ENCODE measurements at places on chromosomes 2 and 18.

- DNase-seq: no peak
These were observed 229.4 kb downstream of the ZNF516 start for GRCh38 chr18:76265497-76266235.

DNA sequence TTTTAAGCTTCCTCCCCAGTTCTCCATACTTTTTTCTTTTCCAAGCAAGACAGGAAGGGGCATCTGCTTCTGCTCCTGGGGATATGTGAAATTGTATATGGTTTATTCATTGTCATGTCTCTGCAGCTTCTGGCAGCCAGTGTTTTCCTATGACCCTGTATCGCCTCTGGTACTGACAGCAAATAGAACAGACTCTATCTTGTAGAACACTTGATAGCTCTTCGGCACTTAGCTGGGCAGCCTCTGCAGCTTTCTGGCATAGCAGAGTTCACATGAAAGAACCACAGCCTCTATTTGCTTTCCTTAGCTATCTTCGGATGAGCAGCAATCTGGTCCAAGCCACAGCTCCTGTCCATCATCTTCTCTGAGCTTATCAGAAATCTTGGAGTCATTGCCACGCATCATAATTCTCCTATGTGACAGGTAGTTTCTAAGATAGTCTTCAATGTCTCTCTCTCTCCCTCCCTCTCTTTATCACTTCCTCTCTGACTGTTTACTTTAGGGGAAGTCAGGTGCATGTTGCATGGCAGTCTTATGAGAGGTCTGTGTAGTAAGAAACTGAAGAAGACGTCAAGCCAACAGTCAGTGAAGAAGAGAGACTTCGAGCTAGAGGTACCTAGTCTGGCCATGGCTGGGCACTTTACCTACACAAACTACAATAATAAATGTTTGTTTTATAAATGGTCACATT, 627.7 kb upstream of the CDH2 start:
- DNase-seq: no peak

DNA sequence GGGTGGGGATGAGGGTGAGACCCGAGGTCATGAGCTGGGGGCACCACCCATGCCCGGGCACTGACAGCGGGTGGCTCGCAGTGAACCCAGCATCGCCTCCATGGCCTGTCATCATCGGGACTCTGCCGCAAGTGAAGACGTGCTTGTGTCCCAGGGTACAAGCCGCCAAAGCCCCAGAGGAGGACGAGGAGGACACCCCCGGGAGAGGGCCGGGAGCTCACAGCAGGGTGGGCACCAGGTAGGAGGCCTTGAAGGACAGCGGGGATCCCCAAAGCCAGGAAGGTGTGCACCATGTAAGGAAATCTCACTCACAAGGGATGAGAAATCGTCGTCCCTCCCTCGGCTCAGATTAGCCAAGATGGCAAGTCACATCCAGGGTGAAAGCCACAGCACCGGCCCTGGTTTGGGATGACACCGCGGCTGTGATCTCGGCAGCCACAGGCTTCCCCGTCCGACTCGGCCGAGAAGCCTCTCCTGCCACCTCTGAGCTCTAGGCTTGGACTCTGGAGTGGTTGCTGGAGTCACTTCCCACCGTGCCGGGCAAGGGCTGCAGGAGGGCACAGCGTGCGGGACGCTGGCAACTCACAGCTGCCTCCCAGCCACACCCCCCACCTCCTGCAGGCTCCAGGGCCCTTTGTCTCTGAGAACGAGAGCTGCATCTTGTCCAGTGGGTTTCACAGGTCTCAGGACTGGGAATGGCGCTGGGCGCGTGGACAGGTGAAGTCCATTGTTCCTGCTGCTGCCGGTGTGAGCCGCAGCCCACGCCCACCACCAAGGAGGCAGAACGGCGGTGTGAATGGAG, 81.6 kb upstream of the CTDP1 start:
- no peak for DNase-seq

DNA sequence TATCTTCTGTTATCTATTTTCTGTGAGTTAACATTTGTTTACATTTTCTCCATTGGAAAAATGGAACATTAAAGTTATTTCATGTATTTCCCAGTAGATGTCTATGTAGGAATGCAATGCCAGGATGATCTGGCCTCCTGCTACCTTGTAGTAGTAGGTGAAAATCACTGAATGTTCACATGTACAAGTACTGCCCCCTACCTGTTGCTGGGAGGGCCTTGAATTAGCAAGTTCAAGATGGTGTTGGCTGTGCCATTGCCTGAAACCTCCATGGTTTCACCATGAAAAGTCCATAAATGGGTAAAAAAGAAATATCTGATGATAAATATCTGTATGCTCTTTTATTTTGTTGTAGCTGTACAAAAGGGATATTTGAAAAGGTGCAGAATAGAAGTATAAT, 30.7 kb downstream of the XRCC5 start:
- DNase-seq: no peak

DNA sequence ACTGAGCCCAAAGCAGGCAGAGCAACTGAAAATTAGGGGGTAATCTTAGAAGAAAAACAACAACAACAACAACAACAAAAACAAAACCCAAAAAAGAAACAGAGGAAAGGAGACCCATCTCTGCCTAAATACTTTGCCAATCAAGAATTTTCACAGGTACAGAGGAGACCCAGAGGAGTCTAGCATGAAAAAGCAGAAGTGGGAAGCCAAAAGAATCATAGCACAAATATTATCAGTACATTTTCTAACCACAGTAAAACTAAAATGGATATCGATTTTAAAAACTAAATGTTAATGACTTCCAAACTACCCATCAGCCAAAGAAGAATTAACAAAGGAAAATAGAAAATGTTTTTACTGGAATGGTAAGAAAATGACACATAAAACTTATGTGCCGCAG, 148.1 kb downstream of the BAZ2B start:
- no peak for DNase-seq

- DNase-seq: no peak
These were observed 290.8 kb downstream of the CCDC85A start for GRCh38 chr2:56474412-56475158.

DNA sequence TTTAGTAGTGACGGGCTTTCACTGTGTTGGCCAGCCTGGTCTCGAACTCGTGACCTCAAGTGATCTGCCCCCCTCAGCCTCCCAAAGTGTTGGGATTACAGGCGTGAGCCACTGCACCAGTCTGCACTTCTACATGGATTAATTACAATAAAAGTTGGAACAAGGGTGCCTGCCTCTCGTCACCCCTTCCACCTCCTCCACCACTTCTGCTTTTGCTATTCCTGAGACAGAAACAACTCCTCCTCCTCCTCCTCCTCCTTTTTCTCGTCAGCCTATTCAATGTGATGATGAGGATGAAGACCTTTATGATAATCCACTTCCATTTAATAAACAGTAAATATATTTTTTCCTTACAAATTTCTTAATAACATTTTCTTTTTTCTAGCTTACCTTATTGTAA, 35.2 kb downstream of the SRBD1 start:
- no peak for DNase-seq

DNA sequence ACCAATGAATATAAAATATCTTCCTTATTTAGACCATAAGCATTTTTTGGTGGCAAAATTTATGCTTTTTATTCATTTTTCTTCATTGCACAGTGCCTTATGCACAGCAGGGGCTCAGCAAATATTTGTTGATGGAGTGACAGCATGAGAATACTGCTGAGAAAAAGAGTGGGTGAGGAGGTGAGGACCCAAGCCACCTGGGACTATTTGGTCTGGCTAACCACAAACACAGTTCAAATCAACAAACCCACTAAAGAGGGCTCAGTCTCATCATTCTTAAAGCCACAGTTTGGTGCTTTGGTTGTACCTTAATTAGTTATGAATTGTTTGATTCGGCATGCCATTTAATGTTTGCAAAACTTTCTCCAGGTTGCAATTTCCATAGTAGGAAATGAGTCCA, 183.5 kb upstream of the ZNF521 start:
- no peak for DNase-seq

- no peak for DNase-seq
These were observed 10.7 kb downstream of the PIK3C3 start for GRCh38 chr18:41965634-41966255.

DNA sequence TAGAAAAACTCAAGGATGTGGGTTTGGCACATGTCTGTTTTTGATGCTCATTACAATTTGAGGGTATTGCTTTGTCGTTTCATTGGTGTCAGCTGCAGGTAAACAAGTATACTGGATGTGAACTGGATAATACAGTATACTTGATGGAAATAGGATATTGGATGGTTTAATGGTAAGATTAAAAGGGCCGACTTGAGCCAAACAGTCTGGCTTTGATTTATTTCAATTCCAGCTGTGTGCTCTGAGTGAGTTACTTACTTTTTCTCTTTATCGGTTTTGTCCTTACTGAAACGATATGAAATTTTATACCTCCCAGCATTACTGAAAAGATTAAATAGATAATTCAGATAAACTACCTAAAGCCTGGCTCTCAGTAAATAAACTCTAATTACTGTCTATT, 227.6 kb downstream of the ASXL3 start:
- no peak for DNase-seq

DNA sequence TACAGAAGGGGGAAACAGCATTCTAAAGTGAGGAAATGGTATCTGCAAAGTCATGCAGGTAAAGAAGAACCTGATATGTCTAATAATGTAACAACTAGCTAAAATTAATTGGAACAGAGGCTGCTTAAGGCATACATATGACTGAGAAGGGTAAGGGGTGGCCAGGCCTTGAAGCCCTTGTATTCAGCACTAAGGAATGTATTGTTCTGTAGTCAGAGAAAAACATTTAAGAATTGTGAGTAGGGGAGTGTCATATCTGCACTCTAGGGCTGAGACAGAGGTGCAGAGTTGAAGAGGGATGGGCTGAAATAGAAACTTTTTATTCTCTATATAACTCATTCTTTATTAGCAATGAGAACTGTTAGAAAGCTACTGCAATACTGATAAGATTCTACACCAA, 145.5 kb upstream of the CHAC2 start:
- DNase-seq: no peak

GRCh38 chr18:46474487-46475389, 182.3 kb downstream of the LOXHD1 start:
- DNase-seq: no peak

DNA sequence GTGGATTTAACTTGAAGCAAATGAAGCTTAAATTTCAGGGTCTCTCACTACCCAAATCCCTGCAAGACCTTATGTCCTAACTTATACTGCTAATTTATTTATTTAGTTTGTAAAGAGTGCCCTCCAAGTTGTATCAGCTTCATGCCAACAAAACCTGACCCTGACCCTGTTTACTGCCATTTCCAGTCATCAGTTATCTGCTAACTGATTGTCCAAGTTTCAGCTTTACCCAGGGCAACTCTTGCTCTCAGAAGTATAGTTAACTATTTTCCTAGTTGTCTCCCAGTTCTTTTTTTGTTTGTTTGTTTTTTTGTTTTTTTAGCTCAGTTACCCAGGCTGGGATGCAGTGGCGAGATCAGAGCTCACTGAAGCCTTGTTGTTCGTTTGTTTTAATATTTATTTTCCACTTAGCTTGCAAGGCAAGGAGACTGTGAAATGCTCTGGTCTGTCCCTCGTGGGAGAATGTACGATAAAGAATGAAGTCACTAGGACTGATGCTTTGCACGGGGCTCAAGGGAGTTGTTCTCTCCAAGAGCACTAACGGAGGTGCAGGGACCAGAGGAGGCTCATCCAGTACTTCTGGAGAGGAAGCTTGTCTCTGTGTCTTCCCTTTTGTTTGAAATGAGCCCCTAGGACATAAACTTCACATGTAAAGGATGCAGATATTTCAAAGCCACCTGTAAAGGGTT, 35.3 kb downstream of the MYOM1 start:
- DNase-seq: no peak

GRCh38 chr2:122980671-122981070, 1044.4 kb upstream of the CNTNAP5 start:
- no peak for DNase-seq

DNA sequence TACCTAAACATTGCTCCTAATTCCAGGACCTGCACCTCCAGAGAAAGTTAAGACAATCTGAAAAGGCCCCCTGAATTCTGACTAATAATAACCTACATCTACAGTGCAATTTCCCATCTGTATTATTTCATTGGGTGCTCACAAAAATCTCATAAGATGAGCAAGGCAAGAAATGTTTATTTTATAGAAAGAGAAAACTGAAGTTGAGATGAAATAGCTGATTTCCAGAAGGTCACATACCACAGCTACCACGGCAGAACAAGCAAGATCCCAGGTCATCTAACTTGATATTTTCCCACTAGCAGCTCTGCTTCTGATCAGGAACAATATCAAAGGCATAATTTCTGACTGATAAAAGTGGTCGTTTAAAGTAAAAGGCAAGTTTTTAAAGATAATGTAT, 105.8 kb upstream of the COL5A2 start:
- DNase-seq: no peak

DNA sequence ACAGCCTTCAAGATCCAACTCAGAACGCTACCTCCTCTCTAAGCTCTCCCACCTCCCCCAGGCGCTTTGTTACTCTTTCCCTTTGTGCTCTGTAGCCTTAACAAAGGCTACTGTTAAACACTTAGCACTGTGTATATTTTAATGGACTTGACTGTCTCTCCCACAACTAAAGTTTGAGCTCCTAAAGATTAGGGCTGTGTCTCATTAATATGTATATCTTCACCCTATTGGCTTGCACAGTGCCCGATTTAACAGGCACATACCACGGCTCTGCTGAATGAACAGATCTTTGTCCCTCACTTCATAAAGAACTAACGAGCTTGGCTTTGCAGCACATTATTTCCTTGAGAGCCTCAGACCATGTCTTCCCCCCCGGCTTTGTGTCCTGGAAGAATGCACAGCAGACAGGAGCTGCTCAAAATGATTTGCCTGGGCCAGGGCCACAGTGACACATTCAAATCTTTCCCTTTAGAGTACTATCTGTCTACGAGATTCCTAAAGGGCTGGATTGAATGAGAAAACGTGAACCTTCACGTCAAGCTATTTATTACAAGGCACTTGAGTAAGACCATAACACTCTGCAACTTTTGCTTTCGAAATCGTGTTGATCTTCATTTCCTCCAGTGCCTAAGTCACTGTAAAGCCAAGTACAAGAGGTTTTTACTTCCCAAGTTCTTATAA, 22.1 kb downstream of the ABHD3 start:
- no peak for DNase-seq

GRCh38 chr2:173087214-173087581, 11.6 kb downstream of the MAP3K20 start:
- DNase-seq: no peak

Measured in stimulated activated CD8-positive, alpha-beta memory T cell treated with anti-CD3 and anti-CD28 coated beads, Interleukin-7, amount 100 ng/mL, for 24 hours (primary cell).